Right cardiac atrium (tissue), 5 donors: ENCODE measurements at places on chromosomes 4 and X. TPM values are rescaled to one million over a fixed set of nuclear protein-coding genes. Genes with fewer than 3 reads are reported as not detected.

The VCX2 gene
- not detected for total RNA-seq

The USP51 gene
- total RNA-seq, result 5.2 TPM

The STATH gene
- total RNA-seq, result not detected

The XKRX gene
- total RNA-seq, result not detected

DNA sequence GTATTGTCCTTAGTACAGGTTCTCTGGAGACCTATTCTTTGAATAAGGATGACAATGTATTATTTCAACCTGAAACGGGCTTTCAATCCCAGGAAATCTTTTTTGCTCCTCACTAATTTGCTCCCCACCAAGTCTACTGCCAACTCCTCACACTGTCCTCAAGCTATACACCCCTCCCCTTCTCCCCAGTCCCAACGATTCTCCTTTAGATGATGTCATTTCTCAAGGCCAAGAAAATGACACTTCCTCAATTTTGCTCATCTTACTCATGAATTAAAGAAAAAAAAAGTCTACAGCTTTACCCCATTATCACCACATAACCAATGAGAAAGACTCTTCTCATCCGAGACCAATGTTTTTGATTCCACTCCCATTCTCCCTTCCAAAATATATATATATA is 20.6 kb downstream of the AP1S2 start:
- DNase-seq, result no peak

DNA sequence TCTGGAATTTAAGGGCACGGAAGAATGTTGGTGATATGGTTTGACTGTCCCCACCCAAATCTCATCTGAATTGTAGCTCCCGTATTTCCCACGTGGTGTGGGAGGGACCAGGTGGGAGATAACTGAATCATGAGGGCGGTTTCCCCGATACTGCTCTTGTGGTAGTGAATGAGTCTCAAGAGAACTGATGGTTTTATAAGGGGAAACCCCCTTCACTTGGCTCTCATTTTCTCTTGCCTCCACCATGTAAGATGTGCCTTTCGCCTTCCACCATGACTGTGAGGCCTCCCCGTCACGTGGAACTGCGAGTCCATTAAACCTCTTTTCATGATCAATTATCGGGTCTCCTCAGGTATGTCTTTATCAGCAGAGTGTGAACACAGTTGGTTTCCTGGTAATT is 25.6 kb upstream of the DHRSX start:
- no peak for DNase-seq

- DNase-seq, result no peak
These were observed 204.5 kb downstream of the ZNF674 start for GRCh38 chrX:46340696-46341095.

- DNase-seq, result no peak
These were observed 222.7 kb downstream of the SPRY1 start for GRCh38 chr4:123619326-123619725.

- DNase-seq, result no peak
These were observed 166.6 kb upstream of the TBL1X start for GRCh38 chrX:9298221-9298620.

GRCh38 chr4:8609824-8610350 is 17.3 kb downstream of the CPZ start:
- no peak for DNase-seq

GRCh38 chr4:122914292-122914904 is 8.0 kb downstream of the NUDT6 start:
- no peak for DNase-seq

DNA sequence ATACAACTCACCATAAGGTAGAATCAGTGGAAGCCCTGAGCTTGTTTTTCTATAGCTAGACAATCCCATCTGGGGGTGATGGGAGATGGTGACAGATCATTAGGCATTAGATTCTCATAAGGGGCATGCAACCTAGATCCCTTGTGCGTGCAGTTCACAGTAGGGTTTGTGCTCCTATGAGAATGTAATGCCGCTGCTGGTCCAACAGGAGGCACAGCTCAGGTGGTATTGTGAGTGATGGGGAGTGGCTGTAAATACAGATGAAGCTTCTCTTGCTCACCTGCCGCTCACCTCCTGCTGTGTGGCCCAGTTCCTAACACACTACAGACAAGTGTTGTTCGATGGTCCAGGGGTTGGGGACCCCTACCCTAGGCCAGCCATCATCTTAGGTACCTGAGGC is 5.9 kb upstream of the GATB start:
- no peak for DNase-seq

- DNase-seq, result no peak
These were observed 43.2 kb upstream of the RBM47 start for GRCh38 chr4:40672528-40673522.

- DNase-seq, result peak; percentile 22
These were observed 11.9 kb downstream of the CA5B start for GRCh38 chrX:15749642-15750610.

- no peak for DNase-seq
These were observed 1.5 kb downstream of the TRIM2 start for GRCh38 chr4:153205757-153206156.

DNA sequence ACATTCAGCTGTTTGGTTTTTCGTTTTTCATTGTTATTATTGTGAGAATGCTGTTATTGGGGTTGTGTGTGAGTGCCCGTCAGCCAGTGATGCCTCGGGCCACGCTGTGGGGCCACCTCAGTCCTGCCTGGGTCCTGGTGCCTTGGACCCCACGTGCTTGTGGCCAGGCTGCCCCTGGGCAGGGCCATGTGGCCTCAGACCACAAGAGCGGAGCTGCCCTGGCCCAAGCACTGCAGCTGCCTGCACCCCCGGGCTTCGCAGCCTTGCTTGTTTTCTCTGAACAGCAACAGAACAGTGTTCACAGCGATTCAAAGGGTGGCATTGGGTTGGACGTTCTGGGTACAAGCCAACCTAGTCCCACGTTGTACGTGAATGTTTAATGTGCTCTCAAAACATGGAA is 56.9 kb downstream of the CPLX1 start:
- no peak for DNase-seq

DNA sequence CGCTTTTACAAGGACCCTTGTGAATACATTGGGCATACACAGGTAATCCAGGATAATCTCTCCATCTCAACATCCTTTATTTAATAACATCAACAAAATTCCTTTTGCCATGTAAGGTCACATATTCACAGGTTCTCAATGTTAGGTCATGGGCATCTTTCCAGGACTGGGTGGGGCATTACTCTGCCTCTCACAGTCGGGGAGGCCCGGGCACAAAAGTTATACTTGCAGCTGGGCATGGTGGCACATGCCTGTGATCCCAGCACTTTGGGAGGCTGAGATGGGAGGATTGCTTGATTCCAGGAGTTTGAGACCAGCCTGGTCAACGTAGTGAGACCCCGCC is 93.7 kb upstream of the AP1S2 start:
- no peak for DNase-seq

DNA sequence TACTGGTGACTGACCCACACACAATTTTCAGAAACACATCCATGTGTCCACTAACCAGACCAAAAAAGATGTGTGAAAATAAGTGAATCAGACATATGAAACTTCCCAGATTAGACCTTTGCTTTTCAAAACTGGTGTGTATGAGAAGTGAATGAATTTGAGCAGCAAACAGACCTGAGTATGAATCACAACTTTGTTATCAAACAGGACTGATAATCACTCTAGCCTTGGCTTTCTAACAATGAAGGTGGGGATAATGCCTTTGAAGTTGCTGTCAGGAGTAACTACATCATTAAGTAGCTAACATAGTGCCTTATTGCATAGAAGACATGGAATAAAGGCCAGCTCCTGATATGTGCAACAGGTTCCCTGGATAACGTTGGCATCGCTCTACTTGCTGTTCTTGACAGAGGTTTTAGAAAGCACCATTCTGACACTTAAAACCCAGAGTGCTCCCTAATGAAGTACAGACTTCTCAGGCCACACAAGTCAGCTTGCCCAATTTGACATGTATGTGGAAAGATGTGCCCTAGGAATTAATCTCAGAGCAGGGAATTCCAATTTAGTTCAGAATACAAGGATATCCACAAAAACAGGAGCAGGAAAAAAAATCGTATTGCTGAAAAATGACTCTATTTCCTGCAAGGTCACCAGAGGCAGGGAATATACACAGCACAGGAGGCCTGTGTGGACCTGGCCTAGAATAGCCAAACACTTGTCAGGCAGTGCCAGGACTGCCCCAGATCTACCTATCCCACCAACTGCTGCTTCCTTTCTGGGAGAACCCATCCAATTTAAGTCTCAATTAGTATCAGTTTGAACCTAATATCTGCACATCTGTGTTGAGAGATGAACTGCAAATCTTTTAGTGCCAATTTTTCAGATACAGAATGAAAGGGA is 87.7 kb downstream of the MAML3 start:
- no peak for DNase-seq

DNA sequence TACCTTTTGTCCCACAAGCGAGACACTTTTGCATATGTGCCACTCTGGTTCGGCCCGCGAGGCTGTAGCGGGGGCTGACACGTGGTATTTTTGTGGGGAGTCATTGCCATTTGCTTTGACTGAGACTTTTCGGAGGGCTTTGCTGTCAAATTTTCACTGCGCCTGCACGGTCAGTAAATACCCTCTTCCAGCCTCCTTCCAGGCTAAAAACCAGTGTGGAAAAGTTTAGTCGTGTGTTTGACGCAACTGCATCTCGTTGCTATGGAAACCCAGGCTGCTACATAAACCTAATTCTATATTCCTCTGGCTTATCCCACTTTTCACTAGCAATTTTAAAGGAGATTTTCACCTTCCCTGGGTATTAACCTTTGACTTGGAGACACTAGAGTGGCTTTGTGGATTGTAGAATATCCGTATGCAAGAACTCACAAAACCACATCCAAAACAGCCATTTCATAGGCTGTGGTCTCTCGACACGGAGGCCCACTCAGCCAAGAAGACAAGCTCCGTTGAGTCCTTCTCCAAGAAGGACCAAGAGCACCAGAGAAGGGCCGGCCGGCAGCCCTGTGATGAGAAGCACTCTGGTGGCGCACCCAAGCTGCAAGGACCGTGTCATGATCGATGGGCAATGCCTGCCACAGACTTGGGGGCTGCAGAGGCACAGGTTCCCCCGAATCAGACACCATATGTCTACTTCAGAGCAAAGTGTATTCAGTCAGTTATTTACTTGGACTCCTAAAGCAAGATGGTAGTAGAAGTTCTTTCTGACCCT is 38.4 kb upstream of the ENPP6 start:
- no peak for DNase-seq
